ENCODE measurements at places on chromosomes 3 and 15.

DNA sequence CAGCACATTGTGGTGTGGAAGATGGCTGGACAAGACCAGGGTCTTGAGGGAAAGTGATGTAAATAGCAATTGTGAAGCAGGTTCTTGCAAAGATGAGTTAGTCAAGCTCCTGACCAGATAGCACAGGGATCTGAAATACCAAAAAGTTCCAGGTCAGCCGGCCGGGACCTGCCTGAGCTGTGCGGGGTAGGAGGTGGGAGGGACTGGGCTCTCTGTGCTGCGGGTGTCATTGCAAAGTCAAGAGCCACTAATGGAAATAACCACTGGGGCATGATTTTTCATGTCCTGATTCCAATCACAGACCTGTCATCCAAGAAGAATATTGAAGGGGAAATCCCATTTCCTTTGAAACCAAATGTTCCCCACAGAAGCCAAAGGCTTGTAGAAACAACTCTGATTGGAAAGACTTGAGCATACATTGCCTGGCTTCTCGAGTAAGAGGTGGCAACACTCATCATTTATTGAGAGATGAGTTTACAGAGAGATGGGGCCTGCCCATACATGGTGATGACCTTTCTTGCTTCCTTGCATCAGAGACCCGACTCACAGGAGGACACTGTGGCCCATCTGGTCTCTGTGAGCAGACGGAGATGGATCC lies 44.2 kb upstream of the KY start:
- DNase-seq, result no peak

GRCh38 chr3:74839566-74839965 lies 225.1 kb upstream of the CNTN3 start:
- no peak for DNase-seq

DNA sequence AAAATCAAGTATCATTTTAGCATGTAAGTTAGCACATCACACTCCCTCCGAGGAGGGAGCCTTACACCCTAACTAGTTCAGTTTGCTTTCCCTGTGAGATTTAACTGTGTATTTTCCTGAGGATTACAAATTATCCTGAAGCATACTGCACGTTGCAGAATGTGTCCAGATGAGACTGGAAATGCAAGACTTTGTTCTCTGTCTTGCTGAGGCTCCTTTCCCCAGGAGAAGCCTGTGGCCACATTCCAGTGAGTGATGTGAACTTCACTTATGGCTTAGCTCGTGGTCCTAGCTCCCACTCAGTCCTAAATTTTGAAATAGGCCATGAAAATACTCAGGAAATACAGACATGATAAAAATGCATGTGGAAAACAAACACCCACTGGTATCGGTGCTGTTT lies 23.7 kb downstream of the PDZRN3 start:
- DNase-seq, result no peak

GRCh38 chr3:38648024-38648658 lies 1.3 kb downstream of the SCN5A start:
- DNase-seq, result no peak

GRCh38 chr15:98174286-98174685 lies 213.8 kb downstream of the ARRDC4 start:
- DNase-seq, result no peak

DNA sequence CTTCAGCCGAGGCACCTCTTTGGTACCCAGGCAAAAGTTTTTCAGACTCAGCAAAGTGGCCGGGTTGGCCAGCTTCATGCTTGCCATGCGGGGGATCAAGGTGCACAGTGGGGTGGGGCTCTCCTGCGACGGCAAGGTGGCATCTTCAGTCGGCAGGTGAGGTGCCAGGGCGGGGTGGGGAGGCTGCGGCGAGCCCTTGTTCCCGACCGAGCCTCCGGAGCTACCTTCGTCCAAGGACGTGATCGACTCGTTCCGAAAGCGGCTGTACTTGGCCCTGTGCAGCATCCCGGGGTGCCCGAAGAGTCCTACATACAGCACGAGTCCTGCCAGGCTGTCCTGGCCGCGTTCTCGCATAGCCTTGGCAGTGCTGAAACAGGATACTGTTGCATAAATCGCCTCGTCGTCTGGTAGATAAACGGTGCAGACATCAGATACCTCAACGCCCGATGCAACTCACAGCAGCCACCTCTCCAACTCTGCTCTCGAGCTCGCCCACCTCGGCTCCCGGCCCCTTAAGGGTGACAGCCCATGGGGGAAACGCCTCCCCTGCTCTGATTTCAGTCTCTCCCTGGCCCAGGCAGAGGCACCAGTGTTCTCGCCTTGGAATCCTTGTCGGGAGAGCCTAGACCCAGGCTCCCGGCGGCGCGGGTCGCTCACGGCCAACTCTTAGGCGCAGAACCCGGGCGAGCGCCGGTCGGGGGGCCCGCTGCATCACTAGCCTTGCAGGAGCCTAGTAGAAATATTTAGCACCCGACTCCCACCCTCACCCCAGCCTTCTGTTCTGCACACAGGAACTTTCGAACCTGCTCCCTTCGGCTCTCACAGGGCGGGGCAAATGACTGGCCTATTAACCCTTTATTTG lies 826 bp downstream of the SHC4 start:
- no peak for DNase-seq

DNA sequence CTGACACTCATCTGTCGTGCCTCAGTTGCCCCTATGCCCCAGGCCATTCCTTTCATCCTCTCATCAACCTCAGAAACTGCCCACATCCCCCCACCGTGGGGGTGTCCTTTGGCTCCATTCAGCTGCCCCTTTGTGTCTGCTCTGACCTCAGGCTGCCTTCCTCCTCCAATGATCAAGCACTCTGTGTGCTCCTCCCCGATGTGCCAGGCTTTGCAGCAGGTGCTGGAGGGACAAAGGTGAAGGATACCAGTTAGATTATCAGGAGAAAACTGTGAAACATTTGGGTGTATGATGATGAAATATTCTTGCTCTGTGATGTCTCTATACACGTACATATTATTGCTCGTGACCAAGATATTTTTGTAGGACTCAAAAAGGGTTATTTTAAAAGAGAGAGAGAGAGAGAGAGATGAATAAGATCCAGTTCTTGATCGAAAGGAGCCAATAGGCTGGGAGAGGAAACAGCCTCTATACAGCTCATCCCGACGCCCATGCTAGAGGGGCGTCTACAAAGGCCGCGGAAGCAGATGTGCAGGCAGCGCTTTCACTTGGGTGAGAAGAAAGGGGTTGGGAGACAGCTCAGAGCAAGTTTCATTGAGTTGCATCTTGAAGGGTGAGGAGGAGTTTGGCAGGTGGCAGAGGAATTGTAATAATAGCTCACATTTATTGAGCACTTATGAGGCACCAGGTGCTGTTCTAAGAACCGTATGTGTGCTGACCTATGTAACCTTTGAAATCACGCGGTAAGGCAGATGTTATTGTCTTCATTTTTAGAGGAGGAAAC lies 28.3 kb upstream of the ADCY5 start:
- DNase-seq, result no peak

DNA sequence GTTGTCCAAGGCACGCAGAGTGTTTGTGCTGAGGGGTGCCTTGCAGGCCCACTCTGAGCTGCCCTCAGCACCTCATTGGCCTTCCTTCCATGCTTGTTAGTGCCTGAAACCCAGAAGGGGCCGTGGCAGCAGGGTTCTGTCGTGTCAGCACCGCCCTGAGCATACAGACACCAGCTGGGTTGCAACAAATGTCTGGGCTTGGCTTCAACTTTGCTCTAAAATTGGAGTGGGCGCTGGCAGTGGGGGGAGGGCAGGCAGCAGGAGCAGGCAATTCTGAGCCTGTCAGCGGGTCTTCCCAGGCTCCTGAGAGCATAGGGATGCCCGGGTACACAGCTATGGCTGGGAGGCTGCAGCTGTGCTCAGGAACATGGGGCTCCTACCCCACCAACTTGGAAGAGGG lies 464.3 kb downstream of the EPHA3 start:
- no peak for DNase-seq

DNA sequence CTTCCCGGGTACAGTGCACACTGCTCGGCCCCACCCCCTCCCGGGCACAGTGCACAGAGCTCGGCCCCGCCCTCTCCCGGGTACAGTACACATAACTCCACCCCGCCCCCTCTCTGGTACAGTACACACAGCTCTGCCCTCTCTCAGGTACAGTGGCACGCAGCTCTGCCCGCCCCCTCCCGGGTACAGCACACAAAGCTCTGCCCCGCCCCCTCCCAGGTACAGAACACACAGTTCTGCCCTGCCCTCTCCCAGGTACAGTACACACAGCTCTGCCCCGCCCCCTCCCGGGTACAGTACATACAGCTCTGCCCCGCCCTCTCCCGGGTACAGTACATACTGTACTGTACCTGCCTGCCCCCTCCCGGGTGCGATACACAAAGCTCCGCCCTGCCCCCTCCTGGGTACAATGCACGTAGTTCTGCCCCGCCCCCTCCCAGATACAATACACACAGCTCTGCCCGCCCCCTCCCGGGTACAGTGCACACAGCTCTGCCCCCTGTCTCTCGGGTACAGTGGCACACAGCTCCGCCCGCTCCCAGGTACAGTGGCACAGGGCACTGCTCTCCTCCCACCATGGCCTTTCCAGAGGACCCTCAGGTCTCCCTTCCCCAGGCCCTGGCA lies 16.4 kb upstream of the PRR20G start:
- DNase-seq, result no peak

DNA sequence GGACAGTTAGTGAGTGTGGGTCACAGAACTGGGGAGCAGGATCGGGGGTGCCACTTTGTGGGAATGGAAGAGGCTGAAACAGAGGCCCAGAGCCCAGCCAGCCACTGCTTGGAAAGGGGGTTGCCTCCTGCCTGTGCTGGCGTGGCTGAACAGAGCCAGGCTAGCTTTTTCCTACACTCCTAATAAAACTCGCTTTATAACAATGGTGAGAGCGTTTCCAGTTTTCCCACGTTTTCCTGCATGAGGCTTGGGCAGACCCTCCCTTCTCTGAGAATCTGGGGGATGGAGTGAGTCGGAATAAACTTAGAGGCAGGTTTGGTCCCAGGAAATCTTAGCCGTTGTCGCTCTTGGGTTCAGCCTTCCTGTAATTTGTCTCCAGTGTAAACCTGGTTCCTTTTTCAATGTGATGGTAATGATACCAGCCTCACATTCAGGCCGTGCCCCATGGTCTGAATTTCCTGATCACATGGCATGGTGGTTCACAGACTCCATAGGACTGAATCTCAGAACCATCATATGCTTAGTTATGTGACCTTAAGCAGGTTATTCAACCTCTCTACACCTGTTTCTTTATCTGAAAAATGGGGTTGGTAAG lies 6.5 kb upstream of the FGD5 start:
- DNase-seq, result no peak

- DNase-seq, result peak; percentile 37
Observed at GRCh38 chr15:86231864-86232721, 152.4 kb downstream of the AGBL1 start.

DNA sequence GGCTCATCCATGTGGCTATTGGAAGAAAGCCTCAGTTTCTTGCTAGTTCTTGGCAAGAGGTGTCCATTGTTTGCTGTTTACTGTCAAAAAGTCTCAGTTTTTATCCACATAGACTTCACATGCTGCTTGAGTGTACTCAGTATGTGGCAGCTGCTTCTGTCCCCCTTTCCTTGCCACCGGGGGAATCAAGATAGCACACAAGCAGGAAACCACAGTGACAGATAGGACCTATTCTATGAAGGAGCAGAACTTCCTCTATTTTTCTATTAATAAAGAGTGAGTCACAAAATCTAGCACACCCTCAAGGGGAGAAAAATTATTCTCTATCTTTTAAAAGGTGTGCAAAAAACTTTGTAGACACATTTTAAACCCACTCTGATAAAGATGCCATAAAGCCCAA lies 121.4 kb upstream of the GMNC start:
- no peak for DNase-seq

DNA sequence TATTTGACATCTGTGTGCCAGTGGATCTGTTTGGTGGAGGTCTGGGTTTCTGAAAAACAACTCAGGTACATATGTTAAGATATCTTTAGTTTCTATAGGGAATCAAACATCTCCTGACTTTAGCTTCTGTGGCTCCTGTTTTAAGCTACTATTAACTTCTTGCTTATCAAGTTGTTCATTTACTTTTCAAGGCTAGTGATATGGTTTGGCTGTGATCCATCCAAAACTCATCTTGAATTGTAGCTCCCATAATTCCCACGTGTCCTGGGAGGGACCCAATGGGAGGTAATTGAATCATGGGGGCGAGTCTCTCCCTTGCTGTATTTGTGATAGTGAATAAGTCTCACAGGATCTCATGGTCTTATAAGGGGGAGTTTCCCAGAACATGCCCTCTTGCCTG lies 41.4 kb downstream of the ZNF860 start:
- DNase-seq, result no peak

DNA sequence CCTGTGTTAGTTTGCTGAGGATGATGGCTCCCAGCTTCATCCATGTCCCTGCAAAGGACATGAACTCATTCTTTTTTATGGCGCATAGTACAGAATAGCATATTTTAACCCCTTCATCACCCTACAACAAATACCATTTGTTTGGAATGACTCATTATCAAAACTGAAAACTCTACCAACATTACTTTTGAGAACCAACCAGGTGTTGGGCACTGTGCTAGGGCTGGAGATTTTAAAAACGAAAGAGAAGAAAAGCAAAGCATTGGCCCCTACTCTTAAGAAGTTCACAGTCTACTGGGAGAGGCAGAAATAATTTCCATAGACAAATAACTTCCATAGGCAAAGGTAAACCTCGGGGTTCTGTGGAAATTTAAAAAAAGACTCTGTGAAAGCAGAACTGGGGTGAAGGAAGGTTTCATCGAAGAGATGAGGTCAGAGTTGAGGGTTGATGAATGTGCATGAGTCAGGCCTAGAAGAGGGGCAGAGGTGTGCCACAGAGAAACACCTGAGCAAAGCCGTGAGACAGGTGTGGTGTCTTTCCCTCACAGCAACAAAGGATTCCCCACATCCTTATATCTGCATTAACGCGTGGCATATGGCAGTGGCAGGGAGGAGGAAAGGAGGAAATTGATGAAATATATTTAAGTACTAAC lies 51.0 kb downstream of the MCF2L2 start:
- DNase-seq, result no peak

DNA sequence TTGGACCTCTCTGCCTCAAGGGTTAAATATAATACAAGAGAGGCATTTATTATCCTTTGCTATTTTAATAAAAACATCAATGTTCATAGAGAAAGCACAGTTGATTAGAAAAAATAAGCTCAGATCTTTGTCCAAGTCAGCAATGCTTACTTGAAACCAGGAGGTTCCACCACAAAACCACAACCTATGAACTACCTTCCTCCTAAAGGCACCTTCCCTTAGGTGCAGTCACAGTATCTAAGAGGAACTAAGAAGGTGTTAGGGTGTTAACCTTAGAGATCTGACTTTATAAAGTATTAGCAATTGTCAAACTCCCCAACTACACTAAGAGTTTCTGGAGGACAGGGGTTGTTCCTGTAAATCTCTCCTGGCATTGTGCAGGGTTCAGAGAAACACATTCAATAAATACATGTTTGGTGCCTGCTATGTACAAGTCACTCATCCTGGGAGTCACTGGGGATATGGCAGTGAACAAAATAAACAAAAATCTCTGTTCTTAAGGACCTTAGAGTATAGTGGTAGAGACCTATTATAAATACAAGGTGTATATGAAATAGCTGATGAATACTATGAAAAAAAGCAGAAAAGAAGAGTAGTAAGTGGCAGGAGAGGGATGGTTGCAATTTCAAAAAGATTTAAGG lies 208.6 kb downstream of the NFKBIZ start:
- DNase-seq, result peak; percentile 70

- DNase-seq, result no peak
Observed at GRCh38 chr3:177689077-177689476, 491.8 kb upstream of the TBL1XR1 start.

All from CD4-positive, alpha-beta T cell treated with Interleukin-21 for 1 hour (primary cell).